ENCODE measurements at places on chromosomes 12 and 14.
A peak's percentile ranks its signal among the peaks of the same experiment; 100 is the strongest.

GRCh38 chr12:108254030-108254429, 85.1 kb downstream of the CMKLR1 start:
- DNase-seq, result no peak

DNA sequence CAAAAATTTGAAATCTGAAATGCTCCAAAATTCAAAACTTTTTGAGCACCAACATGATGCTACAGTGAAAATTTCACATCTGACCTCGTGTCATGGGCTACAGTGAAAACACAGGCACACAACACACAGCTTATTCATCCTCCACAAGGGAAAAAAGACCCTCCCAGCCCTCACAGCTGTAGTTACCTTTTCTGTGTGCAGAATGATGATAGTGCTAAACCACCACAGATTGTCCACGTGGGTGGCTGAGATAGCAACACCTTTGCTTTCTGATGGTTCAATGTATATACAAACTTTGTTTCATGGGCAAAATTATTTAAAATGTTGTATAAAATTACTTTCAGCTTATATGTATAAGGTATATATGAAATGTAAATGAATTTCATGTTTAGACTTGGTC, 46.8 kb downstream of the FRS2 start:
- no peak for DNase-seq

DNA sequence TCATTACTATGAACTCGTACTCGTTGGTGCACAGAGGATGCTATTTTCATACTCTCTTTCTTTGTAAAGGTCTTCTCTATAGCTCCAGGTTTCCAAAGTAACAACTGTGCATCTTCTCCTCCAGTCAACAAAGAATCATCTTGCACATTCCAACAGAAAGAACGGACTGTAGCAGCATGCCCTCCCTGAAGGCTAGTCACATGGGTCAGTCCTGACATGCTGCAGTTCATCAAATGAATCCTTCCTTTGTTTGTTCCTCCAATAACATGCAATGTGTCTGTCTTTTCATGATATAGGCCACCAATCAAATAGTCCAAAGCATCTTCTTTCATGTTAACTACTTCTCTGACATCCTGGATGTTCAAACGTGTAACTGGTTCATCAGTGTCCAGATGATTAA, 42.9 kb downstream of the WDR89 start:
- DNase-seq, result no peak

- no peak for DNase-seq
Measured at GRCh38 chr12:93154096-93154728, 223.5 kb upstream of the NUDT4 start.

GRCh38 chr14:89719366-89720075, 235.0 kb downstream of the EFCAB11 start:
- no peak for DNase-seq

GRCh38 chr14:92309968-92310530, 12.9 kb upstream of the SLC24A4 start:
- no peak for DNase-seq

DNA sequence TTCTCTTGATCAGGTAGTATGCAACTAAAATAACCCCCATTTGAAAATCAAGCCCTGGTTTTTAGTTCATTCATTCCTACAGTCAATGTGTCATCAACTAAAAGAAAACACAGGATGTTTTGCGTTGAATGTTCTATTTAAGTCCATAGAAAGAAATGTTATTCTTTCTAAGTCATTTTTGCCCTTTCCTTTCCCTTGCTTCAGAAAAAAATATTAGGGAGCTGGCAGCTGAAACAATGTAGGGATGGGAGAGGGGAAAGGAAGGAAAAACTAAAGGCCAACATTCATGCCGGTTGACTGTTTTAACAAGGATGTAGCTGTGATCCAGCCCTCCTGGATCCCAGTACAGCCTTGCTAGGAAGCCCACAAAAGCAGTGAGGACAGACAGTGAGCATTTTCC, 155.1 kb downstream of the BTG1 start:
- DNase-seq, result no peak

GRCh38 chr12:103308396-103308795, 187.4 kb downstream of the C12orf42 start:
- no peak for DNase-seq

GRCh38 chr12:52988898-52989297, 17.4 kb upstream of the EIF4B start:
- DNase-seq, result no peak

DNA sequence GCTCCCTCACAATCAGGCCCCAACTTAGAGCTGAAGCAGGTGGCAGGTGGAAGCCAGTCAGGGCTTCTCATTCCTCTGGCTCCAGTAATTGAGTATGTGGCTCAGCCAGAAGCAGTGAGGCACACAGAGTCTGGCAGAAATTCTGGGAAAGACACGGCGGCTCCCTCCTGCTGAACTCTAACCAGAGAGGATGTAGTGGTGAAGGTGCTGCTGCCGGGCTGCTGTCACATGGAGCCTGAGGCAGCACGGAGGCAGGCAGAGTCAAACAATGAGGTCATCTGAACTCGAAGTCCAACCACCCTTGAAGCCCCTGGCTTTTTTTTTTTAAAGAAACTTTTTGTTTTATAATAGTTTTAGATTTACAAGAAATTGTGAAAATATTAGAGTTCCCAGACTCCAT, 33.4 kb upstream of the SMOC1 start:
- no peak for DNase-seq

GRCh38 chr12:12577786-12578185, 15.1 kb upstream of the DUSP16 start:
- no peak for DNase-seq

DNA sequence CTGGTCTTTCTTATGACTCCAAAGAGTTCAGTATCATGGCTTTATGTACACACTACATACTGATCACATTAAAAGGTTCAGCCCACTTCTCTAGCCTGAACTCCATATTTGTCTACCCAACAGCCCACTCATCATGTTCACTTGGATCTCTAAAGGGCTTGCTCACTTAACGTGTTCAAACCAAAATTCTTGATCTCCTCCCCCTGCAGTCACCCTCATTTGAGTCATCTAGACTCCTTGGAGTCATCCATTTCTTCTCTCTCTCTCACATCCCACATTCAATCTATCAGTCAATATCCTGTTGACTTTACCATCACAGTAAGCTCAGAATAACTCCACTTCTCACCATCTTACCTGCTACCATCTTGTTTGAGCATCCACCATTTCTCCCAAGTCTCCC, 148.4 kb upstream of the ARID2 start:
- DNase-seq, result no peak

- DNase-seq, result no peak
Measured at GRCh38 chr12:88305254-88305890, 163.3 kb downstream of the TMTC3 start.

DNA sequence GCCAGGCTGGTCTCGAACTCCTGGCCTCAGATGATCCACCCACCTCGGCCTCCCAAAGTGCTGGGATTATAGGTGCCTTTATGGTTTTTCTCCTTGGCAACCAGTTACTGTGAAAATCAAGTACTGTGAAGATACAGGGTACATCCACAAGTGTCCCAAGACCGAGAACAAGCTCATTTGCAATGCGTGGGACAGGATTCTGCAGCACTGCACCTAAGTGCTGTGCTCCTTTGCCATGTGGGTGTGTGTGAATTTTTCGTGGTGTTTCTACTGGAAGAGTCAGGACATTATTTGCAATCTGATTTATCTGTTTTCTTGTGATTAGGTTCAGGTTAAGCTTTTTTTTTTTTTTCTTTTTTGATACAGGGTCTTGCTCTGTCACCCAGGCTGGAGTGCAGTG, 7.1 kb upstream of the C14orf93 start:
- DNase-seq, result no peak

- no peak for DNase-seq
Measured at GRCh38 chr12:116247377-116247776, 30.1 kb downstream of the MED13L start.

DNA sequence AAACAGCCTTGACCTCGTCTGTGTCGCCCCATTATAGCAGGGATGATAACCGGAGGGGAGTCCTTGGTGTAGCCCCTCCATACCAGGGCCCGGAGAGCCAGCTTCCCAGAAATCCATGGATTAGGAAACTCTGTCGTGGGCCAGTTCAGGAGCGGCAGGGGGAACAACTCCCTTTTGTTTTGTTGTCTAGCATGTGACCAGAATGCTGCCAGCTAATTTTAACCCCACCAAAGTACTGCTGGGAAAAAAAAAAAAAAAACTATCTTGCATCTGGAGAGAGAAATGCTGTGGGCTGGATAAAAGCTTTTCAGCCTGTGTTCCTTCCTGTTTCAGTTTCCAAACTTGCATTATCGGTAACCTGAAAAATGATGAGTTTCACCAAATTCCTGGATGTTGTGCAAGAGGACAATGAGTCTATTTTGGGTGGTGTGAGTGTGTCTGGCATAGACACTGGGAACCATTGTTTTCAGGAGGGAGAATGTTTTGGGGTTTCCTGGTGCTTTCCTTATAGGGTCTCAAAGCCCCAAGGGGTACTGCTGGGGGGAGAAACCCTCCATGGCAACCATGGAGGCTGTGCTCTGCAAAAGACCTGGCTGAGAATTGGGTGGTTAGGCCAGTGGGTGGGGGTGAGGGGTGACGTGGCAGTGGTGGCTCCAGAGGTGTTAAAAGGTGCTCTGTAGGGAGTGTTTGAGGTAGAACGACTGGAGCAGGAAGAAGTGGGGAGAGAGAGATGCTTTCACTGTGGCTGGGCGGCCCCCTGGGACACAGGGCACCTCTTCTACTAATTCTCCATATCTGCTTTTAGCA, 14.9 kb upstream of the IRF2BPL start:
- DNase-seq, result peak; percentile 45

DNA sequence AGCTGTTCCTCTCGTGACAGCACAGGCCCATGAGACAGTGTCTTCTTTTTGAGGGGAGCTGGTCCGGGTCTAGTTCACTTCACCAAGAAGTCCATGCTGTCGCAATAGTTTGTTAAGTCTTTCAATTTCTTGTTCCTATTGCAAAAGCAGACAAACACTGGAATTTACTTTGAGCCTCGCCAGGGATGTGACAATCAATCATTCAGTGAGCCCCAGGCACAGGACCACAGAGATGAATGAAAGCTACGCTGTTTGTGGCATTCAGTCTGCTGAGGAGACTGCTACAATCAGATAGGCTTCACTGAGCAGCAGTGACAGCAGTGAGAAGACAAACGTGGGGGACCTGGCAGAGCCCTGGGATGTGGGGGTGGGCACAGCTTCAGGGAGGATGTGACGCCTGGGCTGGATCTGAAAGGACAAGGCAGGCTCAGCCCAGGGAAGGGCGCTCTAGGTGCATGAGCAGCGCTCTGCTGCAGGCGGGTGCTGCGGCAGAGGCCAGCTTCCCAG, 35.5 kb downstream of the TCTN1 start:
- no peak for DNase-seq

- DNase-seq, result no peak
Measured at GRCh38 chr12:67721248-67721647, 72.7 kb downstream of the DYRK2 start.

DNA sequence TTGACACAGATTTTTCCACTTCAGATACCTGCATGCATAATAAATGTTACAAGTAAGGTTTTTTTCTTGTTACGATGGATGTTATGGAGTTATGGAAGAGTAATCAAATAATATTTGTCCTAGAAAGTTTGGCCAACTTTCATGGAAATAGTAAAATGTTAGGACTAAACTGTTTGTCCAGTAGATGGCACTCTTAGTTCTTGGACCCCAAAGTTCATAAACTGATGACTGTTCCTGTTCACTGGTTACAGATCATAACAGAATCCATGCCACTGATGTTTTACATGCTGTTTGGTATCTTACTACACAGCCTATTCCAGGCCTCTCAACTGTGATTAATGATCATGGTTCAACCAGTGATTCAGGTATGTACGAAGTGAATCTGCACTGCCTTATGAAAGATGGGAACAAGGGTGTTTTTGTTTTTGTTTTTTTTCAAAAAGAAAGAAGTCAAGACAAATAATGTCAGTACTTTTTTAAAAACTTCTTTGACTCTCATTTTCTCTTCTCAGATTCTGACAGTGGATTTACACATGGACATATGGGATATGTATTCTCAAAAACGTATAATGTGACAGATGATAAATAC, 48.8 kb upstream of the SLCO1C1 start:
- no peak for DNase-seq

DNA sequence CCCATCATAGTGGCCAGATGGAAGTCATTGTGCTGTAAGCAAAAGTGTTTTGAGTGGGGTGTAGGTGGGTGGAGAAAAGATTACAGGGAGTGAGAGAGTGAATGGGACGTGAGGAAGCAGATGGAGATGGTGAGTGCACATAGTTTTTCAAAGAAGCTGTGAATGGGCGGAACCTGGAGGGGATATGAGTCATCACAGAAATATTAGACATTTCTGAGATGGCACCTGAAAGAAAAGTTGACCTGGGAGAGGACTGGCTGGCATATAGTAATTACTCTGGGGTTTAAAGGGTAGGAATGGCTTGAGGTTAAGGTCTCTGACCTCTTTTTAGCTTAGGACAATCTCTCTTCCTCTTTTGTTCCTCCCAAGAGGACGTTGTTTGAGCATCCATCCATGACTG, 50.5 kb downstream of the ANO4 start:
- no peak for DNase-seq

GRCh38 chr14:89779707-89780106, 174.8 kb downstream of the EFCAB11 start:
- no peak for DNase-seq

- peak; percentile 43 for DNase-seq
Measured at GRCh38 chr12:7142056-7142644, 12.0 kb downstream of the CLSTN3 start.

GRCh38 chr14:38226366-38226765, 18.7 kb downstream of the SSTR1 start:
- DNase-seq, result no peak

- DNase-seq, result peak; percentile 1
Measured at GRCh38 chr14:60722357-60723115, 1.6 kb downstream of the SIX4 start.

- DNase-seq, result no peak
Measured at GRCh38 chr12:41681898-41682297, 462.8 kb downstream of the GXYLT1 start.

- DNase-seq, result no peak
Measured at GRCh38 chr14:24846261-24846660, 203.7 kb downstream of the STXBP6 start.

DNA sequence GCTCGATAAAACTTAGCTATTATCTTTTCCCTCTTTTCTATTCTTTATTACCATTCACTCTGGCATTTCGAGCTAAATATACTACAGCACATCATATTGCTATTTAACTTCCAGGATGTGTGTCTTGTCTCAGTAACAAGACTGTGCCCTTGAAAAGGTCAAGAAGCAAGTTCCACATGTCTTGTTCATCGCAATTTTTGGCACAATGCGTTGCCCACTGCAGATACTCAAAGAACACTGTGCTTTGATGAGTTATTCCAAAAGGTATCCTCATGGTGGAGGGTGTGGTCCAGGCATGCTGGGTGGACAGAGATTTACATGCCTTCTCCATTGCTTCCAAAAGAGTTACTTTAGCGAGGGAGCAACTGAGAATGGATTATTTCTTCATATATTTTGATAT, 6.6 kb downstream of the E2F7 start:
- DNase-seq, result no peak

DNA sequence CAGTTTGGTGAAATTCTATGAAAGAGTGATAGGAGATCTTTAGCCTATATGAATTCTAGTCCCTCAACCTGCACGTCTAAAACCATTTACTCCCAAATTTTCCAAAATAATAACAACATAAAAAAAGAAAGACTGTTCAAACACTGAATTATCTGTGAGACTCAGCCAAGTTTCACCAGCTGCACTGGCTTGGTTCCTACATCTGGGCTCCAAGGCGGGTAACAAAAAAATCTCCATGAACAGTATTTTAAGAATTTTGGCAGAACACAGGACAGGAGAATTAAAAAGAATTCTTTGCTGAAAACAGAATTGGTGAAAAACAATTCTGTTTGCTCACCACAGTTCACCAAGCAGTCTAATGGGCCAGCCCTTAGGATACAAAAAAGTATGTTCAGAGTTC, 536.8 kb upstream of the ATP2B1 start:
- no peak for DNase-seq

- no peak for DNase-seq
Measured at GRCh38 chr12:129245769-129246168, 392.5 kb downstream of the GLT1D1 start.

Measured in T-helper 9 cell (primary cell).